NCI-H1105 treated with DMSO at 0.1 percent for 48 hours (cell line): ENCODE measurements at places on chromosomes 2 and 18.

DNA sequence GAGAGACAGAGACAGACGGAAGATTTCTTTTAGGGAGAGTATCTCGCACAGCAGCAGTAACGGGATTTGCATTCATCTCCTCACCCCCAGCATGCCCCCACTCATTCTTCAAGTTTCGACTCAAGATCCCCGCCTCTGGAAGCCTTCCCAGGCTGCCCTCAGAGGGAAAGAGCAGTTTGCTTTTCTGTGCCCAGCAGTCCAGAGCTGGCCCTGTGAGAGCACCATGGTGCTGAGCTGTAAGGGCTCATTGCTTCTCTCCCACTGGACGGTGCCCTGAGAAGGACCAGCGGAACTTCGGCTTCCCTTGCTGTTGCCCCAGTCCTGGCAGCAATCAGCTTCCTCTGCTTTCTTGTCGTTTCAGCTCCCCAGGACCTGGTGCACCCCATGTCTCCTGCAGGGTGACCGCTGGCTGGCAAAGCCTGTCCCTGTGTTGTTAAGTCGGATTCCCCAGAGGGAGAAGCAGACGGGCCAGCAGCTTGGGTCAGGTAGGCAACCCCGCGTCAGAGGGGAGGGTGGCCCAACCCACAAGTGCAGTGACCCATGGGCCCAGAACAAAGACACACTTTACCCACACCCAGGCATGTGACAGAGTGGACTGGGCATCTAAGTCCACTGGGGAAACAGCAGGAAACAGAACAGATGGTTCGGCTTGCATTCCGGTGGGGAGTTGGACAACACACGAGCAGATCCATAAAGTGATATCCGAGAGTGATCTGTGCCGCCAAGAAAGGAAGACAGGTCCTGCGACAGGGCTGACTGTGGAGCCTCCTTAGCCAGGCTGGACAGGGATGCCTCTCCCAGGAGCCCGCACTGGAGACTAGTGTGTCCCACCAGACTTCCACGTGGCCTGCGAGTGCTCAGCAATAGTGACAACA lies 36.6 kb downstream of the TMEM177 start:
- DNase-seq, result no peak

DNA sequence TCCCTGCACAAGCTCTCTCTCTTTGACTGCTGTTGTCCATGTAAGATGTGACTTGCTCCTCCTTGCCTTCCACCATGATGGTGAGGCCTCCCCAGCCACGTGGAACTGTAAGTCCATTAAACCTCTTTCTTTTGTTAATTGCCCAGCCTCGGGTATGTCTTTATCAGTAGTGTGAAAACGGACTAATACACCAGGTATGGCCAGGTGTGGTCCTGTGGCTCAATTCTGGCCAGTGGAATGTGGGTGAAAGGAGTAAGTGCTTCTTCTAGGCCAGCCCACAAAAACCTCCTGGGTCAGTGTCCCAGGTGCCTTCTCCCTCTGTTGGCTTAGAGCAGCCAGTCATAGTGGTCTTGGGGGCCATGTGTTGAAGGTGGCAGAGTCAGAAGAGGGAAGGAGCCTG lies 57.0 kb downstream of the PRKCE start:
- no peak for DNase-seq

- no peak for DNase-seq
Measured at GRCh38 chr2:141468761-141469160, 662.1 kb downstream of the LRP1B start.

GRCh38 chr2:196074631-196075030 lies 6.0 kb upstream of the DNAH7 start:
- DNase-seq, result no peak

DNA sequence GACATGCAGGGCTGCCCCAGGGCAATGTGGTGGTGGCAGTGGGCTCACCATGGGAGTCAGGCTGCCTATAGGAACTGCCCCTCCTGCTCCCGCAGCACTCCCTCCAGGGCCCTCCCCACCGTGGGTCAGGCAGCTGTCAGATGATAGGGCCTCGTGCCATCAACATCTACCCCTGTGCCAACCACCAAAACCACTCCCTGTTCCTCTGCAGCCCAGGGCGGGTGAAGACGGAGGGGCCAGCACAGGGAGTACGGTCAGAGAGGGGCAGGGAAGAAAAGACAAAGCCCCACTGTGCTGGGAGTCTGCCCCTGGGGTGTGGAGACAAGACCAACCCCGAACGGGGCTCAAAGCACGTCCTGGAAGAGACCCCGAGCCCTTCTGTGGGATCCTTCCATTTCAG lies 97.4 kb downstream of the TNS1 start:
- no peak for DNase-seq

DNA sequence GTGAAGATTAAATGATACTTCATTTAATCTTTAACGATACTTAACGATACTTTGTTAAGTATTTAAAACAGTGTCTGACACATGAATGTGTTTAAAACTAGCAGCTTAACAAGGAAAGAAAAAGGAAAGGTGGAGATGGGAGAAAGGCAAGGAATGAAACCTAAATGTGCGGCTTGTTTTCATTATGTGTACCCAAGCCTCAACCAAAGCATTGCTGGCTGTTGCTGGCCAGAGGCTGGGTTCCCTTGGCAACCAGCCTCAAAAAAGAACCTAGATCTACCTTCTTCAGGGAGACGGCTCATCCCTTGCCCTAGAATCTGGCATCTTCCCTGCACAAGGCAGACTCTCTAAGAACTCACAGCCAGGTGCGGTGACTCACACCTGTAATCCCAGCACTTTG lies 13.8 kb upstream of the PCBP1 start:
- no peak for DNase-seq

- DNase-seq, result peak; percentile 31
Measured at GRCh38 chr2:199861132-199861774, 10.3 kb upstream of the FTCDNL1 start.

GRCh38 chr2:219131327-219131726 lies 29.3 kb downstream of the NHEJ1 start:
- DNase-seq, result no peak

- no peak for DNase-seq
Measured at GRCh38 chr2:160694631-160695030, 201.0 kb upstream of the RBMS1 start.
